ENCODE measurements at places on chromosomes 3 and 15.
A peak's percentile ranks its signal among the peaks of the same experiment; 100 is the strongest.

- no peak for DNase-seq
These were observed 14.2 kb upstream of the PPP1R2 start for GRCh38 chr3:195557322-195557721.

GRCh38 chr15:35630532-35630931, 84.6 kb upstream of the DPH6 start:
- no peak for DNase-seq

GRCh38 chr3:31225923-31226322, 306.8 kb upstream of the STT3B start:
- no peak for DNase-seq

DNA sequence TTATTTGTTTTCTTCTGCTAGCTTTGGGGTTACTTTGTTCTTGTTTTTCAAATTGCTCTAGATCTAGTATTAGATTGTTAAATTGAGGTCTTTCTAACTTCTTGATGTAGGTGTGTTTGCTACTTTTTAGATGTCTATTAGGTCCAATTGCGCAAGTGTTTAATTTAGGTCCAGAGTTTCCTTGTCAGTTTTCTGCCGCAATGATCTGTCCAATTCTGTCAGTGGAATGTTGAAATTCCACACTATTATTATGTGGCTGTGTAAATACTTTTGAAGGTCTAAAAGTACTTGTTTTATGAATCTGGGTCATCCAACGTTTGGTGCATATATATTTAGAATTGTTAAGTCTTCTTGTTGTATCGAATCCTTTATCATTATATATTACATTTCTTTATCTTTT, 324.4 kb upstream of the SGO1 start:
- DNase-seq: no peak

- no peak for DNase-seq
These were observed 376.5 kb downstream of the MECOM start for GRCh38 chr3:169286992-169287391.

DNA sequence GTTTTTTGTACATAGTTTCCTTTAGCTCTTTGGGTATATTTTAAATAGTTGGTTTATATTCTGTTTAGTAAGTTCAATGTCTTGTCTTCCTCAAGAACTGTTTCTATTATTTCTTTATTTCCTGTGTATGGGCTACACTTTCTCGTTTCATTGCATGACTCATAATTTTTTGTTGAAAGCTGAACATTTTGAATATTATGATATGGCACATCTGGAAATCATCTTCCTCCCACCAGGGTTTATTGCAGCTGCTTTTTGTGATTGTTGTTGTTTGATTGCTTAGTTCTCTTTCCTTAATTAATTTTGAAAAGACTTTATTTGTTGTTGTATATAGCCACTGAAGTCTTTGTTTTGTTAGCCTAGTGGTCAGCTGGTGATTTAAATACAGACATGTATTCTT, 43.8 kb downstream of the LSM3 start:
- no peak for DNase-seq

- no peak for DNase-seq
These were observed 91.5 kb upstream of the ACP3 start for GRCh38 chr3:132225664-132226063.

DNA sequence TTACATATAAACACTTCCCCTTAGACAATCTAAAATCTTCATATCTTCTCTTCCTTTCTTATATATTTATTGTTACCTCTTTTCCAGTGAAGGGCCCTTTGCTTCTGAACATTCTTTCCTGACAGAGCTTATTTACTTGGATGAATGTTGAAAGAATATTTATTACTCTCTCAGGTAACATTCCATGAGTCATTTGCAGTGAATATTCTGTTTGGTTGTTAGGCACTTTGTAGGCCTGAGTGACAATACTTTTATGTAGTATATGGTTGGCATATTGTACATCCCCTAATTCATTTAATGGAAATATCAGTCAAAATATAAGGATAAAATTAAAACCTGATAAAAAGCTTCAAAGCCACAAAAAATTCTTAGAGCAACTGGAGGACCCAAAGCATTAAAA, 260.9 kb upstream of the KCNMB2 start:
- DNase-seq: no peak

- no peak for DNase-seq
These were observed 127.8 kb upstream of the LRRFIP2 start for GRCh38 chr3:37301980-37302708.

DNA sequence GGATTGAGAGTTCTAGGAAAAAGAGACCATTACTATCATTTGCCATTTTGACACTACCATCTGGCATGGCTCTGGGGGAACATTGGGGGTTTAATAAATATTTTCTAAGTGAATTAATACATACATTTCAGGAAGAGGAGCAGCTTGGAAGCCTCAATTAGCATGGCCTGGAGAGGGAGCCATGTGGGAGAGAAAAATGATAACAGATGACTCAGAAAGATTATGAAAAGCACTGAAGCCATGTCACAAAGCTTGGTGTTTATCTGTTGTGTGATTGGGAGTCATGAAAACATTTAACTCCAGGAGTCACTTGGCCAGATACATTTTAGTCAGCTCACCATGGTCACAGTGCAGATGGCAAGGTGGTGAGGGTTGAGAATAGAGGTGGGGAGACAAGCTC, 121.0 kb downstream of the SSR3 start:
- DNase-seq: no peak

- no peak for DNase-seq
These were observed 59.4 kb downstream of the CALML4 start for GRCh38 chr15:68145706-68146105.

- no peak for DNase-seq
These were observed 211.9 kb downstream of the SV2B start for GRCh38 chr15:91311986-91312385.

DNA sequence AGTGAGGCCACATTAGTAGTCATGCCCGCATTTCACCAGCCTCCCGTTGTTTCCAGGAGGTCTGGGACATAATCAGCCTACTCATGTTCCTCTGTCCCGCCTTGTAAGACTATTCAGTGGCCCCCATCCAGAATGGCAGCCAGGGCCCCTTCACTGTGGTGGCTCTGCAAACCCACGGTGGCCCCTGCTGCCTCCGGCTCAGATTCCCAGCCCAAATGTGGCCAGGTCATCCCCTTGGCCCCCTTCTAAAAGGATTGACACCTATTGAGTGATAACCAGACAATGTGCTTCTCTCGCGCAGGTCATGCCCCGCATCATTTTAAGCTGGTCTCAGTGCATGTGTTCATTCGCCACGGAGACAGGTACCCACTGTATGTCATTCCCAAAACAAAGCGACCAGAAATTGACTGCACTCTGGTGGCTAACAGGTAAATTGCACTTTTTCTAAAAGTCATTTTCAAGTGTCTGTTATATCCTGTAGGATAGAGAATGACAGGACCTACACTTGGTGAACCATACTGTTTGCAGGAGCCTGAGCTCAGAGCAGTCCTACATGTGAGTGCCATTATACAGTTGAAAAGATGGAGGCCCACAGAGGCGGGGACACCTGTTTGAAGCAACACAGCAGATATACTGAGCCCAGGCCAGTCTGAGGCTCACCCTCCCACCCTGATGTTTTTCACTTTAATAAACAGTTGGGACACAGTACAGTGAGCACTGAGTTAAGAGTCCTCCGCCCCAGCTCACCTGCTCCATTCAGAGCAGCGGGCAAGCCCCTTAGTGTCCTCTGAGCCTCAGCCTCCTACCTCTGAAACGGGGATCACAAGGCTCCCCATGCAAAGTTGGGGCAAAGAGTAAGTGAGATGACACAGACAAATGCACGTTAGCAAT, 47.7 kb downstream of the PXYLP1 start:
- peak; percentile 42 for DNase-seq

GRCh38 chr15:41490355-41490754, 3.3 kb upstream of the ITPKA start:
- peak; percentile 97 for DNase-seq

GRCh38 chr3:146491303-146491702, 21.9 kb upstream of the PLSCR2 start:
- DNase-seq: no peak

- DNase-seq: no peak
These were observed 65.1 kb upstream of the GUCA1C start for GRCh38 chr3:109018828-109019227.

DNA sequence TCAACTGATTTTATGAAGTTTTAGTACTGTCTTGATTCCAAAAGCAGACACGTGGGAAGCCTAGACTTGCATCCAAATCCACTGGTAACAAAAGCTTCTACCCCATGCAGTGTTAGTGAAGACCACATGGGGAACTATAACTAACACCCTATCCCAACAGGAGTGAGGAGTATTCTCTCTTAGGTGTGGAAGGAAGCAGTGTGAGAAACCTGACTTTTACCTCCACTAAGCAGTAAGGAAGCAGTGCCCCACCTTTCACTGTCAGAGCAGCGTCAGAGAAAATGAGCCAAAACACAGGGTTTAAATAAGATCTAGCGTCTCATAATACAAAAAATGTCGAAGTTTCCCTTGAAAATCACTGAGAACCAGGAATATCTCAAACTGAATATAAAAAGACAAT, 60.5 kb downstream of the DLG1 start:
- DNase-seq: no peak

GRCh38 chr3:122745369-122746021, 48.1 kb downstream of the HSPBAP1 start:
- peak; percentile 45 for DNase-seq

GRCh38 chr15:74220475-74221248, 15.5 kb upstream of the CCDC33 start:
- DNase-seq: no peak

DNA sequence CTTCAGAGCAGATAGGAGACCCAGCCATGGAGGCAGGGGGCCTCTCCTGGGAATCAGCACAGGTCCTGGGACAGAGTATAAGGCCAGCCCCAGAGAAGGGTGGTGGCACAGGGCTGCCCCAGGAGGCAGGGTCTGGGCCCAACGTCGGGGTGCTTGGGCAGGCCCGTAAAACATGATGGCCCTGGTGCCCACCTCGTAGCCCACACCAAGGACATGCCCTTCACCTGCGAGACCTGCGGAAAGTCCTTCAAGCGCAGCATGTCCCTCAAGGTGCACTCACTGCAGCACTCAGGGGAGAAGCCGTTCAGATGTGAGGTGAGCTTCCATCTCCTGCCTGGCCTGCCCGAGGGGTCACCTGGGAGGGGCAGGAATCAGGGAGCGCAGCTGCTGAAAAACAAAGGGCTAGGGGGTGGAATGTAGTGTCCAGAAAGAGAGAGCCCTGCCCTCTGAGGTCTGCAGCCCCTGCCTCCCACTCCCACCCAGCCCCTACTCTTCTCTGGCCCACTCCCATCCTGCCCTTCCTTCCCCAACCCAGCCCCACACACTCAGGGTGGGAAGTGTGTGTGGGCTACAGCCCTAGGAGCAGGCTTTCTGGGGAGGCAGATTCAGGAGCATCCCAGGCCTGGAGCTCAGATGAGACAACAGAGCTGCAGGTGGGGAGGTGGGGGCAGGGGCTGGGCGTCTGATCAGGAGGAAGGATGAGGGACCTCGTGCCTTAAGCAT, 9.5 kb downstream of the ZBTB47 start:
- DNase-seq: no peak

DNA sequence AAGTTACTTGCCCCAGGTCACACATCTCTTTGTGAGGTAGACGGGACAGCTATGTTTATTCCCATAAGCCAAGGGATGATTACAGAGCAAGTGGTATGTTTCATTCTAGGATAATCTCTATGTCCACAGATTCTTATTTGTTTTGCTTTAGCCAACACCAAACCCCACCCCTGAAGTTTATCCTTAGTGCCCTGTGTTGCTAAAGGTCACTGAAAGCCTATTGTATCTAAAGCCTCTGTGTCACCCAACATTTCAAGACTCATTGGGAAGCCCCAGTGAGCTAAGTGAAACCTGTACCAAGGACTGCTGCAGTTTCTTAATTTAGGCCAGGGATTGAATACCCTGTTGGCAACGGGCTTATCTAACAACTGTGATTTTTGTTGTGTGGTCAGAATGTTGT, 135.6 kb downstream of the ADAMTS9 start:
- DNase-seq: no peak

DNA sequence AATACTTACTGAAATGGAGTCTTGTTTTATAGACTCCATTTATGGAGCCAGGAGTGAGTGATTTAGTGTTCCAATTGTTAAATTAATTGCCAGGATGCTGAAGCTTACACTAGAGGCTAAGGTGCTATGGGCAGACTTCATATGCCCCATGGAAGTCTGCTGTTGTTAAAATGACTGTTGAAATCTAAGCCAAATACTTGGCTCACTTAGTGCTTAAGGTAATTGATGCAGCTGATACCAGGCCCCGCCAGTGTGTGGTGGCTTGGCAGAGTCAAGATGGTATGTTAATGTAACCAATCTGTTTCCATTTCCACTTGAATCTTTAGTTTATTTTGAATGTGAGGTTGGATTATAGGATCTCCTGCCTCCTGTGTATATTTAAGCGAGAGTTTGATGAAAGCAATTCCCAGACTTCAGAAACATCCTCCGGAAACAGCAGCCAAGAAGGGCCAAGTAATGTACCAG, 187.1 kb downstream of the ITPR1 start:
- DNase-seq: no peak

DNA sequence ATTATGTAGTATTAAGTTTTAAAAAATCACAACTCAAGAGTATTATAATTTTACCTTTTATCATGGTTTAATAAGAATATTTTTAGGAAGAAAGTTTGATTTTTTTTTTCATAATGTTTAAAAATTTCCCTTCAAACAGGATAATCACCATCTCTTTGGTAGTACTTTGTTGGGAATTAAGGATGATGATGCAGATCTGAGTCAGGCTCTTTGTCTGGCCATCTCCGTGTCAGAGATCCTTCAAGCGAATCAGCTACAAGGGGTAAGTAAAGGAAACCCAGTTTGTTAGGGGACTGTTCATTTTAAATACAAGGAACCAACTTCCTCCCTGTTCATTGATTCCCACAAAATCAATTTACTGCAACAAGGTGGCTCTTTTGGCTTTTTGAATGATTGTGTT, 36.8 kb upstream of the NIT2 start:
- DNase-seq: peak; percentile 10

- no peak for DNase-seq
These were observed 278.5 kb upstream of the RASGRP1 start for GRCh38 chr15:38843051-38843501.

- DNase-seq: no peak
These were observed 698.7 kb upstream of the GOLIM4 start for GRCh38 chr3:168794427-168794826.

DNA sequence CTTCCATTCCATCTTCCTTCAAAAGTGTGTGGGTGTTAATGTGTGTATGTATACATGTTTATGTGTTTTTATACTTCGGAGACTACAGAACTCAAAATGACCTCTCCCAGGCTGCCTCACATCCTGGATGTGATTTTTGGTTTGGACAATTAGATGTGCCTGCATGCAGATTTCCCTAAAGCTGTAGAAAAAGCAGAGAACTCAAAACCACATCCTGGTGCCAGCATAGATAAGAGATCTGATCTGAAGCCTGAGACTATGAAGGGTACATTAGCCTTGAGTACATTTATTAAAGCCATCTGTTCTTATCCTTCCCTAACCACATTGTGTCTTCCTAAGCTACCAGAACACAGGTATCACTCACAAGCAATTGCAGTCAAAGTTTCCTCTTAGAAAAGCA, 319.4 kb upstream of the RASGRP1 start:
- DNase-seq: peak; percentile 70

- no peak for DNase-seq
These were observed 12.4 kb downstream of the SPATA16 start for GRCh38 chr3:173128633-173129032.

- no peak for DNase-seq
These were observed 620.4 kb upstream of the NR2F2 start for GRCh38 chr15:95709959-95710695.

- no peak for DNase-seq
These were observed 32.9 kb downstream of the AP3S2 start for GRCh38 chr15:89860891-89861290.

Data from A172 (cell line).